ENCODE measurements at places on chromosomes 16 and 17. TPM values are rescaled to one million over a fixed set of nuclear protein-coding genes. Genes with fewer than 3 reads are reported as not detected.

GRCh38 chr17:73291260-73291801, 20.5 kb downstream of the CDC42EP4 start:
- H3K27me3 ChIP-seq = no peaks in the 10 kb centered on the region
- no peak for DNase-seq

ASB16 gene
- not detected for total RNA-seq

- no peak overlapping the region for H3K27ac ChIP-seq
- no peak for DNase-seq
- H3K4me1 ChIP-seq = no peaks in the 10 kb centered on the region
These were observed 204.0 kb downstream of the XYLT1 start for GRCh38 chr16:17266608-17267313.

KCNAB3 gene
- 6.7 TPM for total RNA-seq
